ENCODE measurements at places on chromosomes 6 and 20. TPM values are rescaled to one million over a fixed set of nuclear protein-coding genes. Genes with fewer than 3 reads are reported as not detected.

DNA sequence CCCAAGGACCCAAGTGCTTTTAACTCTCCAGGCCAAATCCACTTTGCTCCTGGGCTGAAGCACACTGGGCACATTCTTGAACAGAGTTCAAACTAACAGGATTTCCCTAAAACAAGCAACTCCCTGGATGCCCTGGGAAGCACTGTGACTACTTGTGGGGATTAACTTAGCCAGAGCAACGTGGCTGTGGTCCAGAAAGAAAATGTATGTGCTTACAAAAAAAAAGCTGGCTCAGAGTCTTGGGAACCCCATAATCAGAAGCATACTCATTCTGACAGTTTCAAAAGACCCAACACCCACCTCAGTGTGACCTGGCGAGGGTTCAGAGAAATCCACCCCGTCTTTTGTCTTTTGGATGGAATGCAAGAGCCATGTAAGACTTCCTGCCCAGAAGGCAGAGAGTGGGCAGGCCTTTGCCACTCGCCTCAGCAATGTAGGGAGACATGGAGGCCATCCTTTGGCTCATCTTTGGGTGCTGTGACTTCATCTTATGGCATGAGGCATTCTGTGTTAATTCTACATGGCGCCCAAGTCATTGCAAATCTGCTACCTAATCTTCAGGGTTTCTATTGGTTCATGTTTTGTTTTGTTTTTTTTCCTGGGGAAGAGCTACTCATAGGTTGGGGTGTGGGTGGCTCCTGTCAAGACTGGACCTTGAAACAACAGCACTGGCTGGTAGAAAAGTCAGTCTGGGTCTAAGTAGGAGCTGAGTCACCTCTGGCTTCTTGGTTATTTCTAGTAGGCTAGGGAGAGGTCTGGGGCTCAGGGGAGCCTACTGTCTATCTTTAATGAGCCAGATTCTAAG lies 248.6 kb upstream of the SUPT3H start:
- DNase-seq = peak; percentile 96

- no peak for DNase-seq
Measured at GRCh38 chr20:58113716-58114115, 114.7 kb downstream of the ANKRD60 start.

- no peak for DNase-seq
Measured at GRCh38 chr6:136749359-136749997, 42.8 kb downstream of the MAP3K5 start.

DNA sequence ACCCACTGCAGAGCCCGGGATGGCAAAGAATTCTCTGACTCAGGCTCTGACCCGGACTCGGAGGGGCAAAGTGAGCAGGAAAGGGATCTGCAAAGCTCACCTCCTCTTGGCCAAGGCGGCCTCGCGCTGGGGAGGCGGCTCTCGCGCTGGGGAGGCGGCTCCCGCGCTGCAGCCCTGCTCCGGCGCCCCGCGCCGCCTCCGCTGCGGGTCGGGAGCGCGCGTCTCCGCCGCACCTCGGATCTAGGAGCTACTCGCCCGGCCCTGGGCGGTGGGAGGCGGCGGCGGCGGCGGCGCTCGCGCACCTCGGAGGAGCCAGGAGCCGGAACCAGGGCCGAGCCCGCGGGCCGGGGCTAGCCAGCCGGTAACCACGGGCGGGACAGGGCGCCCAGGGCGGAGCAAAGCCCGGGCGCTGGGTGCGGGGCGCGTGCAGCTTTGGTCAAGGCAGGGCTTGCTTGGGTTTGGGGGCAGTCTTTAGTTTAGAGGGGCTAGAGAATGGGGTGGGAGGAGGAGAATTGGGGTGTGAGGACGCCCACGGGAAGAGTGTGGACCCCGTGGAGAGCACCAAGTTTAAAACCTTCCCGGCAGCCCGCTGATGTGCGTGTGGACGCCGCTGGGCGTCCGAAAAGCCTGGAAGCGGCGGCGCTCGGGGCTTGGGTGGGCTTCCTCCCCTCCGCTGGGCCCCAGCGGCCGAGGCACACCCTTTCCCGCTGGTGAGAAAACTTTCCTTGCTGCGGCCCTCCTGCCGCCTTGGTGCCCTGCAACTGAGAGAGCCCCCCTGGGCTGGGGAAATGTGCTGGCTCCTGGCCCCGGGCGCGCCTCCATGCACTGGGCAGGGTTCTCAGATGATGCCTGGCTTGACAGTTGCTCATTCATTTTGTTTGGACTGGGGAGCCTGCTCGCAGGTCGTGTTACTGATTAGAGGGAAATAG lies at the start of gene MRAP2:
MRAP2 (plus strand) TSS at position 250 of the 929 bp plus-strand sequence. CDS start 21,547 bp downstream, outside the sequence.
- DNase-seq = no peak

Gene PHACTR3
- not detected for total RNA-seq

Gene DDX43
- total RNA-seq = 0.99 TPM

DNA sequence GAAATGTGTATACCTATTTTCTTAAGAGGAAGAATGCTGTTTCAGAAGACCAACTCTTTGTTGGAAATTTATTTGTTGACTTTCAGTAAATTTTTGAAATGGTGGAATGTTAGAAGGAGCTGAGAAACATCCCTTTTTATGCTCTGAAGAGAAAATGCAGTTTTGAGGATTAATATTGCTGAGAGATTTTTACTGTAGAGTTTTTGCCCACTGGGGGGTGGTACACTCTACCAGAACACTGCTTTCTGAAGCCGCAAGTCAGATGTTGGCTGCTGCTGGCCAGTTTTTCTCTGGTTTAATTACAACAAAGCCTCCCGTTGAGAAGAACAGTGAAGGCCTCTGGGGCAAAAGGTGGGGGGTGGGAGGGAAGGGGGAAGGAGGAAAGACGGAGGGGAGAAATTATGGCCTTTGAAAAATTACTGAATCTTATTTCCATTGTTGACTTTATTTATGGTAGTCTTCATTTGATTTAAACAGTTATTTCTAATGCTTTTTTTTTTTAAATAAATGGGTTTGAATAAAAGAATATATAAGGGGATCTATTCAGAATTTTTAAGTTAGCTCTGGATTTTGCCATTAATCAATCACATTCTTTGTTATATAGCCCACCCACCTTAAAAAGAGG lies 3.0 kb downstream of the FLRT3 start:
- peak; percentile 71 for DNase-seq
